ENCODE measurements at places on chromosomes 3 and 15.
A peak's percentile ranks its signal among the peaks of the same experiment; 100 is the strongest.

DNA sequence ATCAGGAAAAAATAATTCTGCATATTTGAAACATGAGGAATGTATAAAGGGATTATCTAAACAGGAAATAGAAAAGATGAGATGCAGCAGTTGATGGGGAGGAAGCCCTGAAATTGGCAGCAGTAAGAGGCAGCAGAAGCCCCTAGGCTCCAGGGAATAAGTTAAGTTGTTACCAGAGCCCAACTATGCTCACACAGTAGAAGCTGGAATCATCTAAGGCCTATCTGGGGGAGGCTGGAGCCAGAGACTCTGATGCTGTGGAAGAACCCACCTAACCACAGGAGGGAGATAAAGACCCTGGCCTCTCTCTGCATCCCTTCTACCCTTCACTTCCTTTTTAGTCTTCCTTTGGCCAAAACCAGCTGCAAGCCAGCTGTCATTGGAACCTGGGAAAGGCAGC lies 519.7 kb downstream of the DIPK2A start:
- no peak for DNase-seq

- peak; percentile 51 for DNase-seq
These were observed 697.7 kb downstream of the TUSC7 start for GRCh38 chr3:117407317-117407716.

GRCh38 chr15:92937901-92938300 lies 37.8 kb downstream of the CHD2 start:
- DNase-seq = no peak

DNA sequence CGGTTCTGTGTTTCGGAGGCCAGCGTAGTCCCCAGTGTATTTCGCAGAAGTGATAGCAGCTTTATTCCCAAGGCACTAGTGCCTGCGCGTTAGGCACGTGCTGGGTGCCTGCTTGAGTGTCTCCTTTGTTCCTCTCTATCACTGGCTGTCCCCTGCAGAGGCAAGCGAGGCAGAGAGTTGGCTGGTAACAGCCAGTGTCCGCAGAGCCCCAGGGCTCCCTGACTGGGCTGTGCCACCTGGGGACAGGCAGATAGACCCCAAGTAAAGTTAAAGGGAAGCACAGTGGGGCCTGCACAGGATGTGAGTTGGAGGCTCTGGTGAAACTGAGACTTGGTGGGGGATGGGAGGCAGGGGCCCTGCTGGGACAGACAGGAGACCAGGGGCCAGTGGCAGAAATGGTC lies 50.7 kb downstream of the APBA2 start:
- DNase-seq = no peak

GRCh38 chr15:79973456-79974195 lies 2.6 kb upstream of the BCL2A1 start:
- no peak for DNase-seq

DNA sequence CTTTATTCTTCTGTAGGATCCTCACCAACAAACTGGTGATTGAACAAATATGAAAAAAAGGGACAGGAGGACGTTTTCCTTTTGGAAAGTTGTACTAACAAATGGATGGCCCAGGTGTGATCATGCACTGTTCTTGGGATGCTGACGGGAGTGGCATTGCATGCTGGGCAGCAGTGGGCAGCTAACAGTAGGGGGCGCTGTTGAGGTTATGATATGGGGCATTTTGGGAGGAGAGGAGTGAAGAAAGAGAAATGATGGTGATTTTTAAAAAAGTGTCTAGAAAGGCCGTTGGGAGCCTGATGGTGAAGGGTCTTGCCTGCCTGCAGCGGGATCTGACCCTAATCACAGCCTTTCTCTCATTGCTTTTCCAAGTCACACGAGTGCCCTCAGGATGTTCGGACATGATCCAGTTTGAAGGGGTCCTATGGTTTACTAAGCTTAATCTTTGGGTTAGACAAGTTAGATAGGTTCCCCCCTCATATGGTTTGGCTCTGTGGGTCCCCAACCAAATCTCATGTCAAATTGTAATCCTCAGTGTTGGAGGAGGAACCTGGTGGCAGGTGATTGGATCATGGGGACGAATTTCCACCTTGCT lies 46.2 kb upstream of the PRTG start:
- no peak for DNase-seq

GRCh38 chr3:101212730-101213129 lies 107.6 kb downstream of the IMPG2 start:
- no peak for DNase-seq

- DNase-seq = no peak
These were observed 379.0 kb upstream of the SGO1 start for GRCh38 chr3:20564966-20565365.

GRCh38 chr3:134013280-134013679 lies 16.4 kb downstream of the SLCO2A1 start:
- DNase-seq = no peak

- no peak for DNase-seq
These were observed 359.2 kb upstream of the PROK2 start for GRCh38 chr3:72143966-72144717.

- no peak for DNase-seq
These were observed 489.9 kb downstream of the SOX2 start for GRCh38 chr3:182201456-182202168.

DNA sequence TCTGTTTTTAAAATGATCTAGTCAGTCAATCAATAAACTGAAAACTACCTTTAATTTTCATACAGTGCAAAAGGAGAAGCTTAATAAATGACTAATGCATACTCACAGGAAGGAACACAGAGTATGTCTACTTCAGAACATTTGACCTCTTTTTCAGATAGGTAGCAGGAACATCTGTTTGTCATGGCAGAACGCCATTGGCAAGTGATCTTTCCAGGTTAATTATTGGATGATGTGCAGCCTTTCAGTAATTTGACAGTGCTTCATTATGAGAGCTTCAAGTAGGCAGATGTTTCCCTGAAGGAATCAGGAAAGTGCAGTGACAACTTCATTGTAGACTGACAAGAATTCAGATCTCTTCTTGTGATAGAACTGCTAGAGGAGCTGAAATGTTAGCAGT lies 325.0 kb downstream of the OTOL1 start:
- DNase-seq = no peak

DNA sequence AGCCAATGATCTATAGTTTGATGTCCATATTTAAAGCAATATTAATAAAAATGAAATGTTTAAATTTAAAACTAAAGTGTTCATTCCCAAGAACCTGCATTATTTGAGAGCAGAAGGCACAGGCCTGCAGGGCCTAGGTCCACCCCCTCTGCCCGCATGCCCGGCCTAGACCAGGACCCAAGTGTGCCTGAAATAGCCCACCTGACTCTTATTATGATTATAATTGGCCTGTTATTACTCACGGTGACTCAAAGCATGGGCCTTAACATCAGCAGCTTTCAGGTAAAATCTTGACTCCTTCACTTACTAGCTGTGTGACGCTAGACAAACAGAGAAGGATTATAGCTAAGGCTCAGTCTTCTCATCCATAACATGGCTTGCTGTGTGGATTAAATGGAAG lies 128.8 kb downstream of the PLCL2 start:
- no peak for DNase-seq

- DNase-seq = peak; percentile 80
These were observed 21.3 kb downstream of the KLHL6 start for GRCh38 chr3:183534249-183534648.

DNA sequence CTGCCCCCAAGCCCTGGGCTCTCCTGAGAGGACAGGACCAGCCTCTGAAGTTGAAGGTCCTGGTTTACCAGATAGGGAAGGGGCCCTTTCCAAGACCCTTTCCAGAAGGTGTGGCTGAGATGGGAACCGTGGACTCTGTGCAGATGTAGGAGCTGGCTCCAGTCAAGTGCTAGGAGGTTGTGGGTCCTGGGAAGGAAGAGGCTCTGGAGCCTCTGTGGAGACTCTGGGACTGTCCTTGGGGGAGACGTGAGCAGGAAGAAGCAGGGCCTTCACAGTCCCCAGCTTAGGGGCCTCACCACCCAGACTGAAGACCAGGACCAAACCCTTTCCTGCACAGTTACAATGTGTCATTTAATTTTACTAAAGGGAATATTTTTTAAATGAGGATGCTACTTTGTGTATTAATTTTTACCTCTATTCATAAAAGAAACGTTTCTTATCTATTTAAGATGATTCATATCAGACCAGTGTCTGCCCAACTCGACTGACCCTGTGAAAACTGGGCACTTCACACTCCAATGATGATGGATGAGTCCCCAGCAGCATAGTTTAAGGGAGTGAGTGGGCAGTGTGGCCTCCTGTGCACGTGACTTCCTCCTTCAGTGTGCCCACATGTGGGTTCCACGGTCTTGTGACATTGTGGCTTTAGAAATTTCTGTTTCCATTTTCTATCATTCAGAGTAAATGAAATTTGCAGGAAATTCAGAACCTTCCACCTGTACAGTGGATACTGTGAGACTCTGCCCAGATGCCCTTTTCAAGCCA lies 10.9 kb downstream of the CCR5AS start:
- no peak for DNase-seq

DNA sequence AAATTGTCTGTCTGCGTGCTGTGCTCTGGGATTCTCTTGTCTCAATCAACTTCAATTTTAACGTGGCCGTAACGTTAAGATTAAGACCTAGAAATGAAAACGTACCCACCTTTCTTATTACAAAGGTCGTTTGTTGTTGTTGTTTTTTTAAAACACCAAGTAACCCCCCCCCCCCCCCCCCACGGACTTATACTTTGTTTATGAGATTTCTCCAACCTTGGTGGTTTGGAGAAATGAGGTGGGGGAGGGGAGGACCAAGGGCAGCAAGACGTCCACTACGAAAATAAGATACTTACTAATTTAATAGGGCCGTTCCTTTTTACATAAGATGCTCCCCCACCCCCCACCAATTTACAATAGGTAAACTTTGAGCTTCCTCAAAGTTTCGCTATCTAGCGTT lies 244.4 kb upstream of the TOPAZ1 start:
- no peak for DNase-seq

DNA sequence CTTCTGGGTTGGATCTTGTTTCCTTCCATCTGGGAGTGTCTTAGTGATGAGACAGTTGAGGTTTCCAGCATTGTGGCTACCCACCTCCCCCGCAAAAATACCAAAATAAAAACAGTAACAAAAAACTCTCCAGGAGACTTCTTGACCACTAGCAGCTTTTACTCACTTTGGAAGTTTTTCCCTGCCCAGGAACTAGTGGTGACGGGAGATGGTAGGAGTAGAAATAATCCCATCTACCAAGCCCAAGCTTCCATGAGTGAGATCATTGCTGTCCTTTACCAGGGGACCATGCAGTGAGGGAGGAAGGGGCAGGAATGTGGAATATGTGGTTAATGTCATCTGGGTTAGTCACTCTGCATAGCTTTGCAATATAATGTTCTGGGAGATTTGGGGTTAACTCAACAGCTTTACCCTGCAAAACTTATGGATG lies 187.7 kb downstream of the ITPR1 start:
- no peak for DNase-seq

GRCh38 chr3:9695345-9695744 lies 8.3 kb upstream of the CPNE9 start:
- DNase-seq = no peak

- DNase-seq = no peak
These were observed 103.8 kb downstream of the RBMS3 start for GRCh38 chr3:29384640-29385039.

DNA sequence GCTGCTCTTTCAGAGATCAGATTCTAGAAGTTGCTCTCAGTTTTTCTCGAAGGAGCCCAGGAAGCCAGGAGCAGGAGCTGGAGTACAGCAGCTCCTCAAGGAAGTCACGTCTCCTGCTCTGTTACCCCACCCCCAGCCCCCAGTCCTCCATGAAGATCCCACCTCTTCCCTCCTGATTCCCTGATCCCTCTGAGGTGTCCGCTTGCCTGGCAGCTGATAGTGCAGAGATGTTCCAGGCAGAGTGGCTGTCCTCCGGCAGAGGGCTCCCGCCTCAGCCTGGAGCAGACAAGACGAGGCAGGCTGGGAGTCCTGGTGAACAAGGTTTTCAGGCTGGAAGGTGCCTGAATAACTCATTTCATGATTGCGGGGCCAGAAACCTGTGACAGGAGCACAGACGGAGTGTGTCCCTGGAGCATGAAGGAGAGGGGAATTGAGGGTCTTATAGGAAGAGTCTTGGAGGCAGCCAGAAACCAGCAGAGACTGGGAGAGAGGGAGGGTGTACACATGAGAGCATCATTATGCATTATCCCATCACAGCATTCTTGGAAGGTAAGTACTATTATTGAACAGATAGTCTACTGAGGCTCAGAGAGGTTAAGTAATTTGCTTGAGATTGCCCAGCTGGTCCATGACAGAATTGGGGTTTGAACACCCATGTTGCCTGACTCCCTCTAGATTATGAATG lies 1.2 kb downstream of the HRH1 start:
- DNase-seq = peak; percentile 18

DNA sequence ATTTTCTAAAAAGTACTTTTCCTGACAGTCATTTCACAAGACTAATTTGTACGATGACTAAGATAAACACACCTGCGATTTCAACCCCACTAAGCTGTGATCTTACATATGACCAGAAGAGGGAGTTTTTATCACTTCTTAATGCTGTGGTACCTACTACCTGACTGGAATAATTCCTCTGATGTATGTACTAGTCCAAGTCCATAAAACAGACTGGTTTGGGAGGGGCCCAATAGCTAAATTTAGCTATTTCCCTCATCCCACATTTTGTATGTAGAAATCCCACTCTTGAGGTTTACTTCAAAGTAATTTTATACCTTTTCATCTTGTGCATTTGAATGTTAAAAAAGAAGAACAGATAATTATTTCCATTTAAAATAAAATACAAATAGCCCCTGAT lies 49.7 kb upstream of the SCAANT1 start:
- DNase-seq = peak; percentile 40

- DNase-seq = no peak
These were observed 835 bp downstream of the SEMA5B start for GRCh38 chr3:123026565-123027291.

GRCh38 chr15:35101335-35101734 lies 16.2 kb upstream of the NANOGP8 start:
- no peak for DNase-seq

DNA sequence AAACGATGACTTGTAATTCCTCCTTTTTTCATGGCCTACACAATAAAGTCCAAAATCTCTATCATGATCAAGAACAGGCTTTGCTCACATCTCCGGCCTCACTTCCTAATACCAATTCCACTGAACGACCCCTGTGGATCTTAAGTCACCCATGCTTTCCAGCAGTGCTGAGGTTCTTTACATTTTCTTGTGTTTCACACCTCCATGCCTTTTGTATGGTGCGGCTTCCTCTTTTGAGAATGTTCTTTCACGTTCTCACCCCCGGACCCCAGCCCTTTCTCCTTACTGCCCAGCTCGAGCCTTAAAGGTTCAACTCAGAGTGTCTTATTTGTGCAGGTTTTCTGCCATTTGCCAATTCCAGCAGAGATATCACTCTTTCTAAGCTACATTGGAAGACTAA lies 70.1 kb downstream of the CSNK1G1 start:
- DNase-seq = no peak
